ENCODE measurements at places on chromosomes 16 and 17.
A peak's percentile ranks its signal among the peaks of the same experiment; 100 is the strongest.

- no peak for DNase-seq
Measured at GRCh38 chr17:33639103-33639880, 346.2 kb upstream of the ASIC2 start.

DNA sequence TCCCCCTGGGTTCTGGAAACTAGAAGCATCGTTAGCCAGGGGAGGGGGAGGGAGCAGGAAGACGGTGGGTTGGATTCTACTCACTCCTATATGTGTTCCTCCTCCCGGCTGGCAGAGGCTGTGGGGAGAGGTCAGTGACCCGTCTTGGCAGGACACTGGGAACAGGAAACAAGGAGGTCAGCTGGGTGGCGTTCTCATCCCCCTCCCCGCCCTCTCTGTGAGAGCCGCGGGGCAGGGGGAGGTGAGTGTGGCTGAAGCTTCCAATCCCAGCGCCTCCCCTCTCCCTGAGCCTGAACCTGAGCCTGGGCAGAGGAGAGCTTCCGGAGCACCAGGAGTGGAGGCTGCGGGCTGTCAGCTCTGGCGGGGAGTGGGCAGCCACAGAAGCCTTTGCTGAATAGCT lies 12.5 kb downstream of the GPRC5C start:
- no peak for DNase-seq

- no peak for DNase-seq
Measured at GRCh38 chr16:64749346-64749745, 372.5 kb downstream of the CDH11 start.

GRCh38 chr16:66274335-66275110 lies 92.0 kb upstream of the CDH5 start:
- DNase-seq: peak; percentile 33

DNA sequence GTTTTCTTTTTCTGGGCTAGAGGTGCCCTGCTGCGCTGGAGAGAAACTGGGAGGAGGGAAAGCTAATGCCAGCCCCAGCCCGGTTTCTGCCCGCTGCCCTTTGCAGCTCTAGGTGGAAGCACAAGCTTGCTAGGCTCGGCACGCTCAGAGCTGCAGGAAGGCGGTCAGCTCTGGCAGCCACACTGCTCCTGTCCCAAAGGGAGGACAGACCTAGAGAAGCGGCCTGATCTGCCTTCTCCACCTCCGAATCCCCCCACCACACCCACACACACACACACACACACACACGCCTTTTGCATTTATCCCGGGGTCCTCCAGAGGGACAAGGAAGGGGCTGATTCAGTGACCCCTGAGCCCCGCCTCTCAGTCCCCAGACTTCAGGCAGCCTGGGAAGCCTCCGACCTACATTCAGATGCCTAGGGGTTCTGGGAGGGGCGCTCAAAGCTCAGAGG lies 418.1 kb downstream of the SOX9 start:
- DNase-seq: no peak

DNA sequence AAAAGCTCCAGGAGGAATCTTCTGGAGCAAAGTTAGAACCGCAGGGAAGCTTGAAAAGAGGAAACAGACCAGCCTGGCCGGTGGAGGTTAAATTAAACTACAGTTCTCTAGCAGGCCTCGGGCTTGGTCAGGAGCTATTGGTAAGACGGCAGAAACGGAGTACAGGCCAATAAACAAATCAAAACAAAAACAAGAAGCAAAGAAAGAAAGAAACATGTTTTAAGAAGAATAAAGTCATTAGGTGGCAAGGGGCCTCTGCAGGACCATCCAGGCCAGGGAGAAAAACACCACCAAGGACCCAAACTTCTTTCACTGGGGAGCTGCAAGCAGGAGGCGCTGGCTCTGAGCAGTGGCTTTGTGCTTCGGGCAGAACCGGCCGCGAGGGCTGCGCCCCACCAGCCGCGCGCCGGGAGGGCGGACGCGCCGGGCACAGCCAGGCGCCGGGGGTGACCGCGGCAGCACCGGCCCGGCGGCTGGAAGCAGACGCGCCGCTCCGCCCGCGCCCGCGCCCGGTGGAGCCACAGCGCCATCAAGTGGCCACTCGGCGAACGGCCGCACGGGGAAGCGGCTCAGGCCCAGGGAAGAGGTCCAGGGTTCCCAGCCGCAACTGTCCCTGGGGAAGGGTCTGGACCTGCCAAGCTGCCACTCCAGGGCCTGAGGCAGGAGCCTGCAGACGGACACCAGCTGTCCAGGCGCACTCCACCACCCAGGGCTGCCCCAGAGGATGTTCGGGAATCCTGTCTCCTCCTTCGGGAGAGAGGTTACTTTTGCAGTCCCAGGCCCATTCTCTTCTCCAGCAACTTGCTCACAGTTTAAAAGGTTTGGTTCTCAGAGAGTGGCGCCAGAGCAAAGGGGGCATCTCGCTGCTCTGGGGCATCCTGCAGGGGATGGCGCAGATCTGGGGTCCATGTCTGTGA lies 419.4 kb downstream of the SOX9 start:
- DNase-seq: peak; percentile 63
